ENCODE measurements at places on chromosomes 5 and 9. TPM values are rescaled to one million over a fixed set of nuclear protein-coding genes. Genes with fewer than 3 reads are reported as not detected.

Gene RABEPK
- 21.3 TPM for total RNA-seq

Gene SAPCD2
- 36.7 TPM for total RNA-seq

Gene TENT4A
- total RNA-seq, result 27.5 TPM

Gene LHX3
- not detected for total RNA-seq

Gene TSSK1B
- total RNA-seq, result not detected

All from thoracic aorta endothelial cell (primary cell).